Epithelial cell of proximal tubule (primary cell): ENCODE measurements at places on chromosomes 6 and 20. TPM values are rescaled to one million over a fixed set of nuclear protein-coding genes. Genes with fewer than 3 reads are reported as not detected.

Gene LPIN3
- 9.3 and 17.8 TPM in 2 replicates for total RNA-seq

Gene LINC00237
- not detected in 2 replicates for total RNA-seq

Gene ID1
- total RNA-seq: 237 and 302 TPM in 2 replicates

Gene CD24
- total RNA-seq: 679 and 1,068 TPM in 2 replicates

Gene THEMIS
- not detected in 2 replicates for total RNA-seq

Gene HLA-DPA1
- total RNA-seq: 6.8 and 7.1 TPM in 2 replicates

Gene EPB41L2
- 38.3 and 67.1 TPM in 2 replicates for total RNA-seq

Gene OR12D2
- not detected in 2 replicates for total RNA-seq

Gene NHSL1
- total RNA-seq: 3.5 and 4.0 TPM in 2 replicates

Gene HTR1E
- not detected in 2 replicates for total RNA-seq

Gene TTBK1
- under 0.01 and 0.07 TPM in 2 replicates for total RNA-seq

Gene POPDC3
- 1.2 and 6.6 TPM in 2 replicates for total RNA-seq

Gene FAM217B
- total RNA-seq: 4.3 and 6.4 TPM in 2 replicates
